ENCODE measurements at places on chromosomes 1 and 21.

DNA sequence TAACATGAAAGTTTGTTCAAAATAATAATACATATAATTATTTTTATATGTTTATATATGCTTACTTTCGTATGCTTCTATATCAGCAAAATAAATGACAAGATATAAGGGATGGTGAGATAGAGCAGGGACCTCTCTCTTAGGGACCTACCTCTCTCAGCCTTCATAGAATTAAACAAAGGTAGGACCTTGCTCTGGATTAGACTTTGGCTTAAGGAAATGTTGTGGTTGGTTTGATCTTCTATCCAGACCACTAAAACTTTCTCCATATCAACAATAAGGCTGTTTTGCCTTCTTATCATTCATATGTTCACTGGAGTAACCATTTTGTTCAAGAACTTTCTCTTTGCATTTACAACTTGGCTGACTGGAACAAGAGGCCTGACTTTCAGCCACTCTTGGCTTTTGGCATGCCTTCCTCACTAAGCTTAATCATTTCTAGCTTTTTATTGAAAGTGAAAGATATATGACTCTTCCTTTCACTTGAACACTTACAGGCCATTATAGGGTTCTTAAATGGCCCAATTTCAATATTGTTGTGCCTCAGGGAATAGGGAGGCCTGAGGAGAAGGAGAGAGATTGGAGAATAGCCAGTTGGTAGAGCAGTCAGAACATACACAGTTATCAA, 14.4 kb downstream of the FRRS1 start:
- DNase-seq = no peak

DNA sequence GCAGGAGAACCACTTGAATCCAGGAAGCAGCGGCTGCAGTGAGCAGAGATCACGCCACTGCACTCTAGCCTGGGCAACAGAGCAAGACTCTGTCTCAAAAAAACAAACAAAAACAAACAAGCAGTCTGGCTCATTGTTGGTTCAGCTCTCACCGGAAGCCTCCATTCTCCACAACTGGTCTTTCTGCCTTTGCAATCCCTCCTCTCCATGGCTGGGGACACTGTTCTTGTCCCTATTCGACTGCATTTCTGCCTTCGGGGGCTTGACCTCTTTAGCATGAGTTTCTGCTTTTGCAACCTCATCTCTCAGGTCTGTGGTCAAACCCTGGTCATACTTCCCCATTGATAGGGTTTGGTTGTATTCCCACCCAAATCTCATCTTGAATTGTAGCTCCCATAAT, 216.3 kb upstream of the NR5A2 start:
- no peak for DNase-seq

GRCh38 chr21:20662514-20662913, 335.7 kb upstream of the NCAM2 start:
- no peak for DNase-seq

DNA sequence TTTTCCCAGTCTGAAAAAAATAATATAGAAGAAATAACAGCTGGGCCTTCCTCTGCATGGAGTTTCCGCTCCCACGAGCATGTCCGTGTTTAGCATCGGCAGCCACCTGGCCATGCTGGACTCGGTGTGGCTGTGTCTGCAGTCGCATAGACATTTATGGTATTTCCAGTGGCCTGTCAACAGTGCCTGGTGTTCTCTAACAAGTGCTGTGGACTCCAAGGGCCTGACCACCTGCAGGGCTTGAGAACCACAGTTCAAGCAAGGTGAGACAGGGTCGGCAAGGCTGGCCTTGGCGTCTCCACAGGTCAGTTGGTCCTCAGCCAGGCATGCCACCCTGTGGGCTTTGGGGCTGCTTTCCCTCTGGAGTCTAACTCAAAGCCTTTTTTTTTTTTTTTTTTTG, 124.8 kb downstream of the PGBD5 start:
- no peak for DNase-seq

GRCh38 chr1:45802343-45803298, 791 bp upstream of the MAST2 start:
- DNase-seq = peak; percentile 66

GRCh38 chr1:18108299-18109057, 880 bp downstream of the IGSF21 start:
- DNase-seq = no peak

DNA sequence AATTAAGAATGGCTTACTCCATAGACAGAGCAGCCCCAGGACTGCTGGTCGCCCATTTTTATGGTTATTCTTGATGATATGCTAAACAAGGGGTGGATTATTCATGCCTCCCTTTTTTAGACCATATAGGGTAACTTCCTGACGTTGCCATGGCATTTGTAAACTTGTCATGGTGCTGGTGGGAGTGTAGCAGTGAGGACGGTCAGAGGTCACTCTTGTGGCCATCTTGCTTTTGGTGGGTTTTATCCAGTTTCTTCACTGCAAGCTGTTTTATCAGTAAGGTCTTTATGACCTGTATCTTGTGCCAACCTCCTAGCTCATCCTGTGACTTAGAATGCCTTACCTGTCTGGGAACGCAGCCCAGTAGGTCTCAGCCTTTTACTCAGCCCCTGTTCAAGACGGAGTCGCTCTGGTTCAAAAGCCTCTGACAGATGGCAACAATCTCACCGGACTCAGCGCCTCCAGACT, 5.2 kb upstream of the AGPAT3 start:
- DNase-seq = no peak

GRCh38 chr1:174204697-174205308, 45.5 kb downstream of the RABGAP1L start:
- DNase-seq = no peak

DNA sequence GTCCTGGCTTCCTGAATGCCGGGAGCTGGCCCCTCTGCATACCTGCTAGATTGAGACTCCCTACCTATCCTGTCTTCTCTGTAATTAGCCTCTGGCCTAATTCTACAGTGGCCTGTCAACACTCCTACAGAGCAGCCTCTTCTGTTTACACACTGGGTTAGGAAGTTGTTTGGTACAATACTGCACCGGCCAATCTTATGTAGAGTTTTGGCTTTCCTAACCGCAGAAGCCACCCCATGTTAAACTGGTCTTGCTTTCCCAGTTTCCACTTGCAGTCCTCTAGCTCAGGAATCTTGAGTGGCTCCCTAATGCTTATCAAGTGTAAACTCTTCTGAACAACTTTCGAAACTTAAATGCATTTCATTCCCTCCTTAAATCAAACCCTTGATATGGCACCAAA, 42.8 kb downstream of the DPH5 start:
- no peak for DNase-seq

DNA sequence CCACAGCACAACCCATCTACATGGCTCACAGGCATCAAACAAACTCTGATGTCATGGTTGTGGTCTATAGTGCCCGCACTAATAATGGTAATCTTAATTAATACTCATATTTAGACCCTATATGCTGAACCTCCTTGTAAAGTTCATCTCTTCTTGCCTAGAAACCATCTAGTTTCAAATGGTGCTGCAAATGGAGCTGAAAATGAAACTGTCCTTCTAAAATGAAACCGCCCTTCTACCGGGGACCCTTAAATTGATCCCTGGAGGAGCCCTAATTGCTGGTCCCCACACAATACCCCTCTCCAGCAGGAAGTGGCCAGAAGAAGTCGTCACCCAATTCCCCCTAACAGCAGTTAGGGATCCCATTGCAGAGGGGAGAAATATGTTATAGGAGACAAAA, 612.6 kb downstream of the MRPL39 start:
- no peak for DNase-seq

GRCh38 chr1:8370905-8371315, 53.0 kb downstream of the SLC45A1 start:
- DNase-seq = no peak

GRCh38 chr21:38342739-38343138, 85.9 kb downstream of the KCNJ15 start:
- no peak for DNase-seq

DNA sequence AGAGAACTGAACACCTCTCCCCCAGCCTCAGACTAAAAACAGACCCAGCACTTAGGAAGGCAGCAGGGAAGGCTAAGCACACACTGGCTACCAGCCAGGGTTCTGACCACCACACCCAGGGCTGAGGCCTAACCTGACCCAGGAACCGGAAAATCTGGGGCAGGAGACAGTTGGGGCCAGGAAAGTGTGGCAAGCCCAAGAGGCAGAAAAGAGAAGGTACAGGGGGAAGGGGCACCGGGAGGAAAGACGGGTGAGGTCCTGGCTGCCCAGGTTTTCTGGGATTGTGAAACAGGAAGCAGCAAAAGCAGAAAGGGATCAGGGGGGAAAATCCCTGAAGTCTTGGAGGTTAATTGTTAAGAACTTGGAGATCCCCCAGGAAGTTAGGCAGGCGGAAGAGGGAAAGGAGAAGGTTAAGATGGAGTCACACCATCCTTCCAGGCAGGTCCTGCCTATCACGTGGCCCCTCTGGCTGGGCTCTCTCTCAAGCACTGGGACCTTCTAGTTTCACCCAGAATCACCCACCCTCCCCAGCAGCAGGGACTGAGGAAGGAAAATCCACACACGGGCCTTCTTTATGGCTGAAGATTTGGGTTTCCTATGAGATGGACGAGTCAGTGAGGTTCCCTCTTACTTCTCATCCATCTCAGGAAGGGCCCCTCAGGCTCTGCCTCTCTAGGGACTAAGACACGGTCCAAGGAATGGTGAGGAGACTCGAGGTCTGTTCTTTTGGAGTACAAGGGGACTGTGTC, 2.6 kb downstream of the HDGF start:
- peak; percentile 53 for DNase-seq

DNA sequence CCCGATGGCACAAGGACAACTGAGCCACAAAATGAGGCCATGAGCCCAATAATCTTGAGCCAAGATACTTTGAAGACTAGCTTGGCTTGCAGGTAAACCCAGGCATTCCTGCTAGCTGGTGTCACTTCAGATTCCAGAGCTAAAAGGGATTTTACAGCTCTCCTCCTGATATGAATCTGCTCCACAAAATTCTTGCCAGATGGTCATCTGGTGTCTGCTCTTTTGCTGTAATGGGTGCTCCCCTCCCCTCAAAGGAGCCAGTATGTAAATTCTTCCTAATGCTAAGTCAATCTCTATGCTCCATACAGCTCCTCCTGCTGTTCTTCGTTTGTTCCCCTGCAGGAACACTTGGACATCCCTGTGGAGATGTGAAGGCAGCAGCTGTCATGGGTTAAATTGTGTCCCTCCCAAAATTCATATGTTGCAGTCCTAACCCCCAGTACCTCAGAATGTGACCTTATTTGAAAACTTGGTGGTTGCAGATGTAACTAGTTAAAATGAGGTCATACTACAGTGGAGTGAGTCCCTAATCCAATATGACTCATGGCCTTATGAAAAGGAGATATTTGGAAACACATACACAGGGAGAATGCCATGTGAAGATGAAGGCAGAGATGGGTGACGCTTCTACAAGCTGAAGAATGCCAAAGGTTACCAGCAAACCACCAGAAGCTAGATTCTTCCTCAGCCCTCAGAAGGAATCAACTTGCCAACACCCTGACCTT, 180.6 kb upstream of the PALMD start:
- DNase-seq = no peak

DNA sequence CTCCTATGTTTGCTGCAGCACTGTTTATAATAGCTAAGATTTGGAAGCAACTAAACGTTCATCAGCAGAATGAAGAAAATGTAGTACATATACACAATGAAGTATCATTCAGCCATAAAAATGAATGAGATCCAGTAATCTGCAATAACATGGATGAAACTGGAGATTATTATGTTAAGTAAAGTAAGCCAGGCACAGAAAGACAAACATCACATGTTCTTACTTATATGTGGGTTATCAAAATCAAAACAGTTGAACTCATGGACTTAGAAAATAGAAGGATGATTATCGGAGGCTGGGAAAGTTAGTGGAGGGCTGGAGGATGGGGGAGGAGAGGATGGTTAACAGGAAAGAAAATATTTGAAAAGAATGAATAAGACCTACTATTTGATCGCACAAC, 1017.6 kb downstream of the KCNT2 start:
- DNase-seq = no peak

DNA sequence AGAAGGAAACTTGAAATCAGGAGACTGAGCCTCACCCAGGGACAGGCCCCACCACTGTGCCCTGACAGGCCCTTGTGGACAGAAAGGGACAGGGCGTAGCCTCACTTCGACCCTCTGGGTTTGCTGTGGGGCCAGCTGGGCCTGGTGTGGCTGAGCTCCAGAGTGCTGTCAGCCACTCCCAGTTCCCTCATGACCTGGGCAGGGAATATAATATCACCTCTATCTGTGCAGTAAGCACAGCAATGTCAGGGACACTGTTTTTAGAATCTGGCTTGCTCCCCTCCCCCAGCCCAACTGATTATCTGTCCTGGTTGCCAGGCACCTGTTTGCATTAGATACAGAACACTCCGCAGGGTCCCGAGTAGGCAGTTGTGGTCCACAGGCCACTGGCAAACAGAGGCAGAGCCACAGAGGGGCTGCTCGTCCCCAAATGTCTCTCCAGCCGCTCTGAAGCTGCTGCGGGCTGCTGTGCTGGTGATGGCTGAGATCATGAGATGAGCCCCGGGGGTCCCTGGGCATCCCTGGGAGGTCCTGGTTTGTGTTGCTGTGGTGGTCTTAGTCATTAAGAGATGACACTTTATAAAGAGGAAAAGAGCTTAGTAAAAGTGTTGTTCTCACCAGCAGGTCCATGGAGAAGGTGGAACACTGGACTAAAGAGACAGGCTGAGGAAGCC, 51.6 kb downstream of the ETS2 start:
- no peak for DNase-seq

DNA sequence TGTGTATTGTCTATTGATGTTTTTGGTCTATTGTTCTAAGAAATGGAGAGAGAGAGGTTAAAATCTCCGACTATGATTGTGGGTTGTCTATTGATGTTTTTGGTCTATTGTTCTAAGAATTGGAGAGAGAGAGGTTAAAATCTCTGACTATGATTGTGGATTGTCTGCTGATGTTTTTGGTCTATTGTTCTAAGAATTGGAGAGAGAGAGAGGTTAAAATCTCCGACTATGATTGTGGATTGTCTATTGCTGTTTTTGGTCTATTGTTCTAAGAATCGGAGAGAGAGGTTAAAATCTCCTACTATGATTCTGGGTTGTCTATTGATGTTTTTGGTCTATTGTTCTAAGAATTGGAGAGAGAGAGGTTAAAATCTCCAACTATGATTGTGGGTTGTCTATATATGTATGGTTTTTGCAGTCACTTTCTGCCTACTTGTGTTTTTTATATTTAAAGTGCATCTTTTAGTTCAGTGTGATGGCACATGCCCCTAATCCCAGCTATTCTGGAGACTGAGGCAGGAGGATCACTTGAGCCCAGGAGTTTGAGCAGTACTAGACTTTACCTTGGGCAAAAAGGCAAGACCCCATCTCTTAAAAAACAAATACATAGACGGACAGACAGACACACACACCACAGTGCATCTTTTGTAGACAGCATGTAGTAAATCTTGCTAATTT, 16.2 kb downstream of the C1orf159 start:
- DNase-seq = no peak

- no peak for DNase-seq
Observed at GRCh38 chr21:21045518-21045917, 47.3 kb downstream of the NCAM2 start.

Data from SHP77 (cell line).